SJCRH30 (cell line): ENCODE measurements at places on chromosomes 12 and 14. TPM values are rescaled to one million over a fixed set of nuclear protein-coding genes. Genes with fewer than 3 reads are reported as not detected.

MSRB3 gene
- 16.5 and 19.1 TPM in 2 replicates for total RNA-seq

ZNF410 gene
- total RNA-seq, result 52.3 and 58.0 TPM in 2 replicates

GRCh38 chr14:74302152-74302628 is 544 bp downstream of the ABCD4 start:
- H3K4me1 ChIP-seq, result no peaks in the 10 kb centered on the region
- H3K27me3 ChIP-seq, result no peaks in the 10 kb centered on the region
- peak overlapping the region; percentile 43 for H3K27ac ChIP-seq
- peak; percentile 44 for DNase-seq

DNA sequence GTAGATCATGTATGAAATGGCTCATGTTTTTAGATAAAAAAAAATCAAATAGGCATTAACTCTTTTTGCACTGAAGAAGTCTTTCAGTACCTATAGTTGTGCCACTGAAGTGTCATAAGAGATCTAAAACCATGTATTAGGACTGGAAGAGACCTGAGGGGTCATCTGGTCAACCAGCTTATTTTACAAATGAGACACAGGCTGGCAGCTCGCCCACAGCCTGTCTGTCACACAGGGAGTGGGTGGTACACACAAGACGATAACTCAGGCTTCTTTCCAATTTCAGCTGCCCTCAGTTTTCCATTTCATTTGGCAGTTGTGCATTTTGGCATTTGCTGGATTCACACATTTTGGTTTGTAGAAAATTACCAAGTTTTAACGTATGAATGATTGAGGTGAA is 34.7 kb downstream of the C12orf75 start:
- H3K4me1 ChIP-seq, result no peaks in the 10 kb centered on the region
- DNase-seq, result no peak
- H3K36me3 ChIP-seq, result no peaks in the 10 kb centered on the region
- H3K27ac ChIP-seq, result no peak overlapping the region
- no peak overlapping the region for H3K4me3 ChIP-seq
- no peaks in the 10 kb centered on the region for H3K27me3 ChIP-seq

GRCh38 chr14:92340931-92341330 is 18.0 kb downstream of the SLC24A4 start:
- H3K4me1 ChIP-seq, result no peaks in the 10 kb centered on the region
- no peaks in the 10 kb centered on the region for H3K27me3 ChIP-seq
- H3K27ac ChIP-seq, result no peak overlapping the region
- H3K36me3 ChIP-seq, result no peaks in the 10 kb centered on the region
- H3K4me3 ChIP-seq, result no peak overlapping the region

- no peak overlapping the region for H3K4me3 ChIP-seq
- H3K27ac ChIP-seq, result no peak overlapping the region
Measured at GRCh38 chr12:126204326-126204725, 1139.1 kb downstream of the AACS start.

DNA sequence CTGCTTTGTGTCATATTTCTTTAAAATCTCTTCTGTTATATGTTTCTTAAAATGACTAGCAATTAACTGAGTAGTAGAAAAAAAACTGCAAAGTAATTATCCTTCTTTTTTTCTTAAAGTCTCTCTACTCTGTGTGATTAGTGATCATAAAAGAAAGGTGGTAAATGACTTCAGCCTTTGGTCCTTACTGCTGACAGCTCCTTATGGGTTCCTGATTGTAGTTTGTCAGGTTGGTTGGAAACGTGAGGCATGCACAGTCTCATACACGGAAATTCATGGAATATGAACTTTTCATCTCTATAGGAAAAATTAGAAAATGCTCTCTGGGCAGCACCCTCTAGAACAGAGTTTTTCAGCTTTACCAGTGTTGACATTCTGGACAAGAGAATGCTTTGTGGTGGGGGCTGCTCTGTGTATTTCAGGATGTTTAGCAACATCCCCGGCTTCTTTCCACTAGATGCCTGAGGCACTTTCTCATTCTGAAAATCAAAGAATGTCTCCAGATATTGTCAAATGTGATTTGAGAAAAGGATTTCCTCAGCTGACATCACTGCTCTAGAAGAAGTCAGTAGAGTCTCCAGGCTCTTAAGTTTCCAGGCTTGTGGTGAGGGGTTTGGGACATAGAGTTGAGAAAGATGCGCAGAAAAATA is 121.0 kb downstream of the PIK3C2G start:
- H3K4me3 ChIP-seq, result no peak overlapping the region
- H3K27ac ChIP-seq, result peak overlapping the region; percentile 72
- peak; percentile 7 for DNase-seq

GRCh38 chr14:105430565-105430964 is 10.9 kb downstream of the MTA1 start:
- no peaks in the 10 kb centered on the region for H3K4me1 ChIP-seq
- no peak overlapping the region for H3K27ac ChIP-seq
- peaks cover 73% of the 10 kb centered on the region for H3K36me3 ChIP-seq
- H3K4me3 ChIP-seq, result no peak overlapping the region
